ENCODE measurements at places on chromosomes 5 and 9.

- no peak for ATAC-seq
These were observed 32.1 kb downstream of the NIPBL start for GRCh38 chr5:36908544-36909260.

- ATAC-seq = no peak
These were observed 6.2 kb downstream of the TGFBI start for GRCh38 chr5:136034984-136035383.

DNA sequence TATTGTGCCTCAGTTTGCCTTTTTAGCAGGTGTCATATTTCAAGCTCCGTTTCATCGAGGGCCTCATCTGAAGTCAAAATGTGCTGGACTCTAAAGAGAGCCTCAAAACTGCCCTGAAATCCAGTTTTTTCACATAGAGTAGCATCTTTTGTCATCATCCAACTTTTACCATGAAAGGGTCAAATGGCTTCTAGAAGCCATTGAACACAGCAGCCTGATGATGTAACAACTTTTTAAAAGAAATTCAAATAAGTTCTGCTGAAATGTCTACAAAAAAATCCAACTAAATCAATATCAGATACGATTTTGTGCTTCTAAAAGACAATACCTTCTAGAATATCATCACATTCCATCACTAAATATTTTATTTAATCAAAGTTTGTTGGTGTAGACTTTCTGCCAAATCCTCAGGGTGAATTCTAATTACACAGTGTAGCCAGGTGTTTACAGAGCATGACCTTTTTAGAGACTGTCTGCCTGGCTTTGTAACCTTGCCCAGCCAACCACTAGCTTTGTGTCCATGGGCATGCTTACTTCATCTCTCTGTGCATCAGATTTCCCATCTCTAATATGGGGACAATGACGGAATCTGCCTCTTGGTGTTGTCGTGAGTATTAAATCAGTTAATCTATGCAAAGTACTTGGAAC is 505.0 kb downstream of the EBF1 start:
- ATAC-seq = no peak

GRCh38 chr9:87085073-87085472 is 137.8 kb upstream of the GAS1 start:
- ATAC-seq = no peak

- ATAC-seq = no peak
These were observed 8.8 kb downstream of the GRIN1 start for GRCh38 chr9:137147793-137148160.

- no peak for ATAC-seq
These were observed 246.6 kb downstream of the SPOCK1 start for GRCh38 chr5:137252512-137252911.

- ATAC-seq = no peak
These were observed 4.9 kb downstream of the TOMM5 start for GRCh38 chr9:37587521-37587920.

DNA sequence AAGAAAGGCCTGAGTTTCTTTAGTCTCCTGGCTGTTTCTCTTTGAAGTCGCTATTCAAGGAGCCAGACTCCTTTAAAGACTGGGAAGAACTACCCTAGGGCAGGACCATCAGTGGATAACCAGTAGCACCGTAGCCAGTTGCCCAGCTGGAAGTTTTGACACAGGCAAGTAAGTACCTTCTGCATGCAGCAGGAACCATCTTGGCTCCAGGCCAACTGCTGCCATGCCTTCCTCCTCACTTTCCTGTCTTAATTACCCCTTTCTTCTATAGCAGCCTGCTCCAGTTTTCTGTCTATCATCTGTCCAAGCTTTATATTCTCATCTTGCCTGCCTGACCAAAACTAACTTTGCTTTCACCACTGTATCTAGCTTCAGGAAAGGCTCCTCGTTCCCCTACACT is 149.7 kb upstream of the SV2C start:
- no peak for ATAC-seq

Data from stimulated activated memory B cell treated with anti-CD40 and anti-IgM and Interleukin-4, amounts not matched to agents 10 μg/mL and 1 μg/mL and 100 μg/mL, for 72 hours (primary cell).